ENCODE measurements at places on chromosomes 6 and 20. TPM values are rescaled to one million over a fixed set of nuclear protein-coding genes. Genes with fewer than 3 reads are reported as not detected.

The STX11 gene
- 38.5 TPM for total RNA-seq

The SH3BGRL2 gene
- total RNA-seq: 5.2 TPM

The GUCA1A gene
- total RNA-seq: not detected

The COL12A1 gene
- 0.16 TPM for total RNA-seq

The ELOVL2 gene
- not detected for total RNA-seq

The OR12D3 gene
- not detected for total RNA-seq

The RFX6 gene
- total RNA-seq: not detected

The VGLL2 gene
- not detected for total RNA-seq

The BHLHE23 gene
- not detected for total RNA-seq

The JAG1 gene
- total RNA-seq: 0.19 TPM

The PTCRA gene
- not detected for total RNA-seq

The PKHD1 gene
- total RNA-seq: not detected

- DNase-seq: no peak
Observed at GRCh38 chr20:38833154-38833856, 27.8 kb downstream of the PPP1R16B start.

- DNase-seq: no peak
Observed at GRCh38 chr20:5189917-5190316, 63.1 kb downstream of the CDS2 start.

DNA sequence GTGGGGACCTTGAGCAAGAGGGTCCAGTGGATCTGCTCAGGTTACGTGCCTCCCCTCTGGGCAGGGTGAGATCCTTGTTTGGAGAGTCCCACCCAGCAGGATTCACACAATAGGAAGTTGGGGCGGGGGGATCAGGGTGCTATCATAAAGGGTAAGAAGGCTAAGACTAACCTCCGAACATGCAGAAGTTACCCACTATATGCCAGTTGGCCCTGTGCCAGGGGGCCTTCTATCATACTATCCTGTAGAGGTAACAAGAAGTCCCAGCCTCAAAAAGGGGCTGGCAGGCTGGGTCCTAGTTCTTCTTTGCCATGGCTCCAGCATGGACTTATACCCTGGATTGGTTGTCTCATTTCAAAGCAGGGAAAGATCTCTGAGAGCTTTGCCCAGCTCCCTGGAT, 94.1 kb downstream of the CDH26 start:
- DNase-seq: no peak

DNA sequence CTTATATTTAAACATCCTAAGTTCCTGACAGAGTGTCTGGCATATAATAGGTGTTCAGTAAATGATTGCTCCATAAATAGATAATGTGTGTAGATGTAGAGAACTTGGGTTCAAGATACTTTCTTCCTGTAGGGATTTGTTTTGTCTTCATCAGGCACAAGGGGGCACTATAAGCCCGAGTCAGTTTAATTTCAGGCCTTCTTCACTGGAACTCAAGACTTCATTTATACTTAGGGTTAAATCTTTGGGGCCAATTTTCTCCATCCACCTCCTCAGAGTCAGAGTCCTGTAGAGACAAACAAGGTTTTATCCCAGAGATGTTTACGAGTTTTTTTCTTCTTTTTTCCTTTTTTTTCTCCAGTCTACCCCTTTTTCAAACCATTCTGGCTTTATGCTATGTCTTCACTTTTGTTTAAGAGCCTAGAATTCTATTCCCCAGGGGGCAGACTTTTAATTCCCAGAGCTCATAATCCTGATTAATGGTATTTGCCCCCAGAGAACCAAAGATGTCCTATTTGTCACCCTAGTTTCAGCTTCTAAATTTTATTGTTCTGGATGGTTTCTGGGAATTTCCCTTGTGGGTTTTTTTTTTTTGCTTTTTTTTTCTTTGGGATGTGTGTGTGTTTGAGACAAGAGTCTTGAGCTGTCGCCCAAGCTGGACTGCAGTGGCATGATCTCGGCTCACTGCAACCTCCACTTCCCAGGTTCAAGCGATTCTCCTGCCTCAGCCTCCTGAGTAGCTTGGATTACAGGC, 88.4 kb downstream of the HFE start:
- DNase-seq: peak; percentile 53

GRCh38 chr6:13504611-13505344, 17.4 kb upstream of the GFOD1 start:
- no peak for DNase-seq

- DNase-seq: no peak
Observed at GRCh38 chr6:27546522-27546921, 73.6 kb upstream of the ZNF184 start.

DNA sequence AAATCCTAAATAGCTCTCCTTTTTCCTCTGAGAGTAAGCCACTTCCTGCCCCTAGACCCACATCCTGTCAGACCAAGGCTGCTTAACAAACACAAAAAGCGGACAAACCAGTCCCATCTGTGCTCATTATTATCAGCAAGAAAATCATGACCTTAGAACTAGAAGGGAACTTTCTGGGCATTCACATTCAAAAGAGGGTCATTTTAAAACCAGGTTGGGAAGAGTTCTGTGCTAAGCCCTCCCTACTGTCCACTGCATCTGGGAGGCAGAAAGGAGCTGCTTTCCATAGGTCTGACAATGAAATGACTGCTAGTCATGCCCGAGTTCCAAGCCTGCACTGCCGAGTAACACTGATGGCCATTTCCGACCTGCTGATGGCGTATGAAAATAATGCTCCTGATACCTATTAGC, 15.4 kb downstream of the EZR start:
- DNase-seq: peak; percentile 42

- no peak for DNase-seq
Observed at GRCh38 chr6:112298021-112298745, 43.8 kb upstream of the LAMA4 start.

DNA sequence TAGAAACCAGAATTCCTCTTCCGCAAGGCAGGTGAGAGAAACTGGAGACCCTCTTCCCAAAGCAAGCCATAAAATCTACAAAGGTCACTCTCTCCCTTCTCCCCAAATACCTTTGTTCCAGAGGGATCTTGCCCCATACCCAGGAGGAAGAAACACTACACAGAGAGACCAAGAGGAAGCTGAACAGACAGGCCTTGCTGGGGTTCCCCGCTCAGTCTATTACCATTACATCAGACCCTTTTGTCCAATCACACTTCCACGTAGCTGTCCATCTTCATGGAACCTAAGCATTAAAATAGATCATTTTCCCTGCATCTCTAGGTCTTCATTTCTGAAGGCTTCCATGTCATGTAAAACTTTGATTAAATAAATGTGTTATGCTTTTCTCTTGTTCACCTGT, 32.1 kb downstream of the METTL24 start:
- no peak for DNase-seq

GRCh38 chr20:35434085-35435005, 3.7 kb downstream of the GDF5 start:
- no peak for DNase-seq

DNA sequence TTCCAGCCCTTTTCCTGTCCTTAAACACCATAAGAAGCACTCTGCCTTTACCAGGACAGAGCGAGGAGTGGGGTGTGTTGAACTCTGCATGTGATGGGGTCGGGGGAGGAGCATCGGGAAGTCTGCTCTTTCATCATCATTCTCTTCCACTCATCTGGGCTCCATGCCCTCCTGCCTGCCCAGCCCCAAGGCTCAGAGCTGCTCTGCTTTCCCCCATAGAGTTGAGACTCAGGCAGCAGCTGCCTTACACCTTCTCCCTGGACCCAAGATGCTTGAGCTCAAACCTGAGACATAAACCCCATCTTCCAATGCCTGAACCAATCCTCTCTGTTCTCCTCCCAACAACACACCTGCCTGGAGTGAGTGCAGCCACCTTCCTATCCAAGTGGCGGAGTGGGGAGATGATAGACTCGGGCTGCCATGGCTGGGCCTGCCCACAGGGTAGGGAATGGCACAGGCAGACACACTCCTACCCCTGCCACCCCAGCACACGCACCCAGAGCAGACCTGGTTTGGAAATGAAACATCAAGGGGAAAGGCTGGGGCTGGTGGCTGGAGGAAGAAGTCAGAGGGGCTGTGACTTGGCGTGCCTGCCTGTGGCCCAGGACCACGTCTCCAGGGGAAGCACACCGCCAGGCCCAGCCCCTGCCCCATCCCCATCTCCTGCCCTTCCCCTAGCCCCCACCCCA, 28.4 kb downstream of the TFEB start:
- peak; percentile 21 for DNase-seq

DNA sequence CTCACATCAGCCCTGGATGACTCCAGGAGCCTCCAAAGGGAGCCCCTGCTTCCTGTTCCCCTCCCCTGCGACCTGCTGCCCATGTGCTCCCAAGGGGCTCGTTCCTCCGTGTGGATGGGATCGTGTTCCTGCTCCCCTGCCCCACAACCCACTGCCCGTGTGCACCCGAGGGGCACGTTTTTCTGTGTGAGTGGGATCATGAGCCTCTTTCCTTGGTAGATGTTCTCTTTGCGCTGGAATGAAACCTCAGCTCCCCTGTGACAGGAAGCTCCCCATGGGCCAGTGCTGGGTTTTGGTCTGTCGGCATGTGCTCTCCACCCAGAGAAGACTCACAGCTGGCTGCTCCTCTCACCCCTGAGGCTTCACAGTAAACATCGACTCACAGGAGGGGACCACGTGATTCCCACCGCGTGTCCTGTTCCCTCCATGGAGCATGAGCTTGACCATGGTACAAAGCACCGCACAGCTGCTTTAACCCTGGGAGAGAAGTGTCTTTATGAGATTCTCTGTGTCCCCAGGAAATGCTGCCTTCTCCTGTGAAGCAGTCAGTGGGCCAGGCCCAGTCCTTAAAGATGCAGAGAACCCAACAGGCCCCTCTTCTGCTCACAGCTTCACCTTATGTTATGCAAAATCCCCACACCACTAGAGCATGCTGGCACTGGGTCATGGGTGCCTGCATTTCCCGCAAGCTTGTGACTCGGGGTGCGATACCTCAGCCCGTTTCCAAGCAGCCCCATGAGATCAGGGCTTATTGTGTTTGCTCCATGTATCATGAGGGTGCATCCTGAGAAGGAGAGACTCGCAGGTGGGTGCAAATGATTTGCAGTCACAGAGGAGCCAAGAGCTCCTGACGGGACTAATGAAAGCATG, 215.1 kb downstream of the ERMARD start:
- no peak for DNase-seq

GRCh38 chr6:134714679-134715078, 235.2 kb downstream of the ALDH8A1 start:
- DNase-seq: no peak

- no peak for DNase-seq
Observed at GRCh38 chr20:55174172-55174571, 698.8 kb downstream of the DOK5 start.

DNA sequence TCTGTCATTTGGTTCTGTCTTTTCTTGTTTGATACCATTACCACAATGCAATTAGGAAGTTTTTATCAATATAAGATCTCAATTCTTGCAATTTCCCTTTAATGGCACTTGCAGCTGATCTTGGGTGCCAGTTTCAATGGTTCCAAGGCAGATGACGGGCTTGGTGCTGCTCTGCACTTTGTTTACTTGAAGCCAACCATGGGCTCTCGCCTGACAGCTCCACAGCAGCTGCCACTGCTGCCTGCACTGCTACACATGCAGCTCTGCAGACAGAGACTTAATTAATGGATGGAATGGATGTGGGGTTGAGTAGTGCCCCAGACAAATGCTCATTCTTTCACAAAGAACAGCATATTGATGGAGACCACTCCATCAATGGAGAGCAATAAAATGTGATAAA, 1024.3 kb upstream of the EPHA7 start:
- no peak for DNase-seq

- no peak for DNase-seq
Observed at GRCh38 chr20:34528921-34529297, 12.7 kb downstream of the DYNLRB1 start.

DNA sequence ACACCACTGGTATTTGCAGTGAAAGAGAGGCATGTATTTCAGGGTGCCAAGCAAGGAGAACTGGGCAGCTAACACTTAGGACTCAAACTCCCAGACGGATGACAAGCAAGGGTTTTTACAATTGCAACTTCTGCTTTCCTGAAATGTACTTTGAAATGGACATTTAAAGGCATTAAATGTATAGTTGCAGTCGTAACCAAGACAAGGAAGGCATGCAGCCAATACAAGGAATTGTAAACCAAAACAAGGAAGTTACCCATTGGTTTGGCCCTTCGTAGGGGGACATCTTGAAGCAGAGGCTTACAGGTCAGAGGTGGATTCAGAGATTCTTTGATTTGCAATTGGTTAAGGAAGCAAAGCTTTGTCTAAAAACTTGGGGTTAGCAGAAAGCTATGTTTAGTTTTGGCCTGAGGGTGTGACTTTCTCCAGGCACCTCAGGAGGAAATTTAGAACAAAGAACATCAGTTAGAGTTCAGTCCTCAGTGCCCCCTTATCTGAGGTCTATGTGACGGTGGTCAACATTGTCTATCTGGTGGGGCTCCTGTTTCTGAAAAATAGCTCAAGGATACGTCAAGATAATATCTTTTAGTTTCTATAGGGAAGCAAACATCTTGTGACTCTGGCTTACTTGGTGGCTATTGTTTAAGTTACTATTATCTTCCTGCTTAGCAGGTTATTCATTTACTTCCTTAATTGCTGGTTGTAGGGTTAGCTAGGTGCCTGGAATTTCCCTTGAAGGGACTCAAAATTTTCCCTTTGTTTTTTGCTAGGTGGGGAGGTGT, 266.0 kb downstream of the CD83 start:
- no peak for DNase-seq

DNA sequence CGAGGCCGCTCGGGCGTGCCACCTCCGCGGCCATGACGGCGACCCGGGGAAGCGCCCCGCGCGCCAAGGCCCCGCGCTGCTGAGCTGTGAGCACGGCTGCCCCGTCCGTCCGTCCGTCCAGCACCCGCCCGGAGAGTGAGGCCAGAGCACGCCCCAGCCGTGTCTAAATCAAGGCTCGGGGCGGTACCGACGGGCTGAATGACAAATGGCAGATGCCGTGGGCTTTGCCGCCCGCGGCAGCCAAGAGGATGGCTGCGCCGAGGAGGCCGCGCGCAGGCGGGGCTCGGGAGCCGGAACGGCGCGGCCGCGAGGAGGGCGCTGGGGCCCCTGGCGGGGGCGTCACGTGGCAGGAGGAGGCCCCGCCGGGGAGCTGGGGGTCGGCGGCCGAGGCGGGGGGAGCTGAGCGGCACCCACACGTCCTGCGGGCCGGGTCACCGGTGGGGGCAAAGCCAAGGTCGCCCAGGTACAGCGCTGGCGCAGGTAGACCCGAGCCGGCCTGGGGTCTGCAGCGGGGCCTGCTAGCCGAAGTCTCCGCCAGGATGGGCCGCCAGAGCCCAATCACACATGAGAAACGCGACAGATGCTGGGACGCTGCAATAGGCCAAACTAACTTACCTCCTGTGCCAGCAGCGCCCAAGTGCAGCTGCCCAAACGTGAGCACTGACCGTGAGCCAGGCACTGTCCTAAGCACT, at the start of gene PLAGL1:
TSS of gene PLAGL1 (minus strand) at position 140 of the 692 bp plus-strand sequence. CDS start 60,123 bp downstream, outside the sequence.
- DNase-seq: peak; percentile 48

GRCh38 chr6:10759312-10759839, 11.8 kb downstream of the TMEM14B start:
- no peak for DNase-seq

All from activated naive CD8-positive, alpha-beta T cell treated with anti-CD3 and anti-CD28 coated beads for 36 hours (primary cell).